ENCODE measurements at places on chromosomes 6 and 20.
A peak's percentile ranks its signal among the peaks of the same experiment; 100 is the strongest.

GRCh38 chr20:38680500-38681306 lies 43.6 kb upstream of the SLC32A1 start:
- no peak for DNase-seq

- DNase-seq: no peak
Observed at GRCh38 chr20:16861708-16862107, 113.5 kb downstream of the OTOR start.

DNA sequence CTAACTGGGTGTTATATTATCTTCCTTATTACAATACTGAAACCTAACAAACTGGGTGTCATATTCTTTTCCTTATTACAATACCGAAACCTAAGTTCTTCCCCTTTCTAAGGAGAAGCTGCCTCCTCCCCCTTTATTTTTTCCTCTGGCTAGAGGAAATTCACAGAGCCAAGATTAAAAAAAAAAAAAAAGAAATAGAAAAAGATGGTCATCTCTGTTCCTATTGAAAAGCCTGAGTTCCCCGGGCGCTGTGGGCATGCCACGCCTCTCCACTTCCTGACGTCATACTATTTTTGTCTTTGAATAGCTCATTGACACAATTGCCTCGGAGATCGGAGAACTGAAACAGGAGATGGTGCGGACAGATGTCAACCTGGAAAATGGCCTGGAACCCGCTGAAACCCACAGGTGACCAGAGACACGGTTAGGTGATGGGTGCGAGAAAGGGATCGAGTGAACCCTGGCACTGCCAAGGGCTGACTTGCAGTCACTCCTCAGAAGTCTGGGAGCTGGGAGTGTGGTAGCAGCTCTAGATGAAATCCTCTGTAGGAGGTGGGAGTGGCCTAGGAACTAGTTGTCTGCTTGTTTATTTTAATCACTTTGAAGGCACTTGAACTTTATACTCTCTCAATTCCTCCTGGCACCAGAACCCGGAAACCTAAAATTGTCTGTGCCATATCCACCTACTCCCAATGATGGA lies 82.2 kb upstream of the NAA20 start:
- no peak for DNase-seq

DNA sequence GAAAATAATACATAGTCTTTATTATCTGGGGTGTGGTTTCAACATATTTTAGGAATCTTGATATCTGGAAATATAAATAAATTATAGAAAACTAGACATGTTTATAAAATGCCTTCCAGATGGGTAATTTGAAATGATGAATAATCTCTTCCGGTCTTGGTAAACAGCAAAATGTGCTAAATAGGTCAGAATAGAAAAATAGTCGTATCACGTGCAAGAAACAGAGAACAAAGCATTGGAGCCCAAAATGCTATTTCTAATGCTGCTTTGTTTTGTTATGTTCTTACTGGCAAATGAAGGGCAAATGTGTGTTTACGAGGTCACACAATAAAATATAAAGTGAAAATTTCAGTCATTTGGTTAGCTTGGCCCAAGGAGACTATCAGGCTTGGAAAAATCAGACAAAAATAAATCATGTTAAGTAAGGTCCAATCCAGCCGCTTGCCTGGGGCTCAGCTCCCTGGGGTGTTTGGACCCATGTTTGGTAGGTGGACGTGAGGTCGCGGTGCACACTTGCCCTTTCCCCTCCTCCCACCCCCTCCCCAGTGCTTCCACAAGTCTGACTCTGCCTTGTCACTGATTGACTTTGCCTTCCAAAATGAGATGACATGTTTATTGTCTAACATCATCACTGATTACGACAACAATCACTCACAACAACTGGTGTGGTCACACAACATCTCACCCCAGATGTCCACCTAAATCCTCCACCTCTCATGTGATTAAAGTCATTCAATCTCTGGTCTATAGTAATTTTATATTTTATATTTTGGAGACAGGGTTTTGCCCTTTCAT lies 56.0 kb downstream of the RIN2 start:
- DNase-seq: no peak

DNA sequence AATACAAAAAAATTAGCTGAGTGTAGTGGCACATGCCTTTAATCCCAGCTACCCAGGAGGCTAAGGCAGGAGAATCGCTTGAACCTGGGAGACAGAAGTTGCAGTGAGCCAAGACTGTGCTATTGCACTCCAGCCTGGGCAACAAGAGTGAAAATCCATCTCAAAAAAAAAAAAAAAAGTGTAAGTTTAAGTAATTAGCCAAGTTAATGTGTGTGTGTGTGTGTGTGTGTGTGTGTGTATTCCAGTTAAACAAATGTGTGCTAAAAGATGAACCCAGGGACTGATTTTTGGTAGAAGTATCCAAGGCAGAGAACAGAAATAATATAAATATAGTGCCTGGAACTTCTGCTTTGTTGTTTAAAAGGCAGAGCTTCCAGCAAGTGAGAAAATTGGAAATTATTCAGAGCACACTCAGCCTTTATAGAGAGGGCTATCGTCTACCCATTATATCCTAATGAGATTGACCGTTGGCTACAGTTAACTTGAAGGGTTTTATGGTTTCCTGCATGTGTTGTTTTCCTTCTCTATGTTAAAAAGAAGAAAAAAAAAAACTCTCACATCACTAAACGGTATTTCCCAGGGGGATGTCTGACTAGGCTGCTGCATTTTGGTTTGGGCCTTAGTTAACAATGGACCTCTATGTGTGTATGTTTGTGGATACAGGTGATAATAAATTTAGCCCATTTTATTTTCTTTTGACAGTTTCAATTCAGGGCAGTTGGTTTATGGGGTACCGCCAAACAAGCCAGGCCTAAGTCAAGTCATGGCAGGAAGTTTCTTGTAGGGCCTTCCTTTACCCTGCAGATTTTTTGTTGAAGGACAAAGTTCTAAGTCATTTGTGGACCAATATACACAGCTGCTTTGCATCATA lies 9.8 kb downstream of the SOX4 start:
- no peak for DNase-seq

GRCh38 chr6:84166395-84166794 lies 61.0 kb downstream of the CEP162 start:
- DNase-seq: no peak

DNA sequence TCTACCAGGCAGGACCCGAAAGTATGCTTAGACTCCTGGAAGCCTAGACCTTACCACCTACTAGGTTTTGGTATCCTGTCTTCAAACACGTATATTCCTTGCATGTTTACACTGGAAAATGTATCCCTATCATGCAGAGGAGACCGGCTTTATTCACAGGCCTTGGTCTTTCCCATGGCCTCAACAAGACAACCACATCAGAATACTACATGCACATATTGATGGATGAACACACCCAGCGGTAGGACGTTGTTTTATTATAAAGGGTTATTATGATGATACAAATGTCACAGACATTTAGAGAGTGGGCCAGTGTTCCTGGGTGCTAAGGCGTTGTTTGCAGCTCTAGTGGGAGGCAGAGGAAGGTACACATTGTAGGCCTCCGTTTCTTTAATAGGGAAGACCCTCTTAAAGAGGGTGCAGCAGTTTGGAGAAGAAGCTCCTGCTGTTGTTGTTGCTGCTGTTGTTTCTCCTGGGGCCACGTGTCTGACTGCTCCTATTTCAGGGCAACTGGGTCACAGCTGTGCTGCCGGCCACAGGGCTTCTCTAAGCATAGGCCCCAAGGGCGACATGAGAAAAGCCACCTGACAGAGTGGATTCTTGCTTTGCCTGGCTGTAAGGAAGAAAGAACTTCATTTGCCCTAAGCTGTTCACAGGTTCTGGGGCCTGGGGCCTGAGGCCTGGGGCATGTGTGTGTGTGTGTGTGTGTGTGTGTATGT lies 98.3 kb upstream of the SASH1 start:
- no peak for DNase-seq

DNA sequence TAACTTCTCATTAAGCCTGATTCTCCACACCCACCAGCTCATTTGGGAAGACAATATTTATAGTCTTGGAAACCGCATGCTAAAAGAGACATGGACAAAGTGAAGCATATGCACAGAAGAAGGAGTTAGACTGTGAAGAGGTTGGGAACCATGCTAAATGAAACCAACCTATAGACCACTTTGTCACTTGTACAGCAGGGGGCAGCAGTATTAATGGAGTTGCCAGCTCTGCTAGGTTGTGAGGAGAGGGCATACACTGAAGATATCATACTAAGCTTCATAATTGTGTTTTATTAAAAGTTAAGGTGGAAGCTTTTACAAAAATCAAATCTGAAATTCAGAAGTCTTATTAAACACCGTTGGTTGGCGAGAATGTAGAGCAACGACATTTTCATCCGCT lies 38.3 kb upstream of the HMGCLL1 start:
- peak; percentile 13 for DNase-seq

GRCh38 chr20:62678553-62678952 lies 30.1 kb upstream of the NTSR1 start:
- no peak for DNase-seq

DNA sequence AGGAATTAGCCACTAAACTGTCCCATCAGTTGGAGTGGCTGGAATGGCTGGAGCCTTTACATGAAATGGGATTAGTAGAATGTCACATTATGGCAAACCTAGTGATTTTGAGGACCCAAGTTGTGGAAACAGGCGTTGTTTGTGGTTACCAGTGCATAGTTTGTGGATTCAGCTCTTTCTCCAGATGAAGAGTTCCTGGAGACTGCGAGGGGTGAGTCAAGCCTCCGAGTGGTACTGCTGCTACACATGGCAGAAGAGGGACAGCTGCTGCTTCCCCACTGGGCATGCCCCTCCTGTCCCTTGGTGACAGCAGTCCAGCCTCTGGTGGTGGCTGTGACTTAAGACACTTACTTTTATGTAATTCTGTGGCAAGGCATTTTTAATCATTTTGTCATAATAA lies 94.2 kb upstream of the SCP2D1 start:
- DNase-seq: no peak

- DNase-seq: no peak
Observed at GRCh38 chr6:139474145-139475108, 100.0 kb upstream of the CITED2 start.

DNA sequence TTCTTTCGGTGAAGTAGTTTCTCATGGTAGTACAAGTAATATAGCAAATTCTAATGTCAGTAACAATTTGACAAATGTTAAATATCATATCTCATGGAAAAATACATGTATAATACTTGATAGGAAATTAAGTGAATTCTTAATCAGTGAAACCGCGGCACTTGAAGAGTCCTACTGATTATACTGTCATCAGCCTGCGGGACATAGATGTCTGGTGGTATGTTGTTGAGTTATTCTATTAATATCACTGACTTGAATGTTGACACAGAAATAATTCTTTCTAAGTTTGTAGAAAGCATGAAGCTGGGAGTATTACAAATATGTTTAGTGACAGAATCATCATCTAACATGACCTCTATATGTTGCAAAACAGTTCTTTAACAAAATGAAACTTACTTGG lies 479.8 kb upstream of the IMPG1 start:
- DNase-seq: no peak

GRCh38 chr6:95790787-95791186 lies 213.5 kb downstream of the MANEA start:
- no peak for DNase-seq

DNA sequence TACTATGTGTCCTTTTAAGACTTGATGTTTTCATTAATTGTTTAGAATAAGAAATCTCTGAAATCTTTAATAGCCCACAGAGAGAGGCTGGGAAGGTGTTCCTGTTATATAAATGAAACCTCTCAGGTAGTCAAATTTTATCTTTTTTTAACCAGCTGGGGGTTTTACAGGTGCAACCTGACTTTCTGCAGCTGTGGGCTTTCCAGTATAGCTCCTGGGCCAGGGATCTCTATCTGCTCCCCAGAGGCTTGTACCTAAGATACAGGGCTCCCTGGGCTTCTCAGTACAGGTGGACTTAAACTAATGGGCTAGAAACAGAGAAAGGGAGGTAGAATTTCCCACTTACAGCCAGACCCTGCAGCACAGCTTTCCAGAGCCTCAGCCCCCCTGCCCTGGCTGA lies 49.4 kb downstream of the HLA-C start:
- DNase-seq: no peak

DNA sequence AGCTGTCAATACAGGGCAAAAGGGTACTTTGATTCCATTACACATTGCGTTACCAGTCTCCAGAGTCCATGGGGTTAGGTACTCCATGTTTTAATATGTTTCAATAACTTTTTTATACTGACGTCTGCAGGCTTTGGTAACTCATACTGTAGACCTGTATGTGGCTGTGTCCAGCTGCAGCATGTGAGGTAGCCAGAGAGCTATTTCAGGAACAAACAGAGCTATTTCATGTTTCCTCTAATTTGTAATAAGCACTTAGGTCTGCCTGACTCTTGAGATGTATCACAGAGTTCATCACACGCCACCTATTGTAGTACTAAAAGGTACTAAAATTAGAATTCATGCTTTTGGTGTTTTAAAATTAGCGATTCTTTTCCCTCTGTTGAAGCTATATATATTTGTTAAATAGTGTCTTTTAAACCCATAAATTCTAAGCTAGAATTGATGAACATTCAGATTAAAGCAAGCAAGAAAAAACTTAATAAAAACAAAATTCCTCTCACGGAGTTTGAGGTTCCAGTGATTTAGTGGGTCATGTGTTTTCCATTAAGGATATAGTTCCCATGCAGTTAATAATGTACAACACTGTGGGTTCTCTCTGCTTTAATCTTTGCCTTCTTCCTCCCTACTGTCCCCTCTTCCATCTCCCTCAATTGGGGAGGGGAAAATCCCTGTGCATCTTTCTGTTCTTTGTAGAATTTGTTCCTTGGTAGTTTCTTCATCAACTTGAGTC lies 37.0 kb downstream of the FOXO3 start:
- DNase-seq: no peak

GRCh38 chr6:15512721-15513120 lies 150.1 kb downstream of the DTNBP1 start:
- DNase-seq: no peak

GRCh38 chr20:10940941-10941340 lies 267.1 kb upstream of the JAG1 start:
- no peak for DNase-seq

DNA sequence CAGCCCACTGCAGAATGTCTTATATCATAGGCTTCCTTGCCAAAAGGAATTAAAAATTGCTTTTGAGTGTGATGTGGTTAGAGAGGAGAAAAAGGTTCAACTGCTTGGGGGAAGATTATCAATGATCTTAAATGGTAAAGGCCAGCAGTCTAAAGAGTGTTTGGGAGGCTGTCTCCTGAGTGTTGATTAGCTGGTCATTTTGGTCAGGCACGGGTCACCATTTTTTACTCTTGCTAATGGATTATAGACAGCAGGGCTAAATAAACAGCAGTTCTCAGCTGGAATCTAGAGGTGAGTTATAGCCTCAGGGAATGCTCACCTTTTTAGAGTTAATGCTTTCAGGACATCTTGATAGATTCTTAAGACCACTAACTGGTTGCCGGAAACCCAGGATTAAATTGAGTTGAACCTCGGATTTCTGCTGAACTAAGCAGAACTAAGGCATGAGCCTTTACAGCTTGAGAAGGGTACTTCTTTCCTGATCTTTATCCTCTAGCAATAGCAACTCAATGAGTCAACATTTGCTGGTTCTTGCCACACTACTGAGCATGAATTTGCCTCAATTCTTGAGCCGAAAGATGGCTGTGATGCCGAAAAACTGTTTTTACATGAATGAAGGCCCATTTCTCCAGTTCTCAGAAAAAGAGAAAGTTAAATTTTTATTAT lies 120.4 kb downstream of the LRRC1 start:
- DNase-seq: no peak

All from iPS DF 6.9 (cell line).